ENCODE measurements at places on chromosomes 11 and 22. TPM values are rescaled to one million over a fixed set of nuclear protein-coding genes. Genes with fewer than 3 reads are reported as not detected.

The APOL4 gene
- 7.7 TPM for total RNA-seq

The YPEL1 gene
- total RNA-seq, result 104 TPM

The CARD10 gene
- 4.1 TPM for total RNA-seq

The JAML gene
- total RNA-seq, result 0.82 TPM

The PRRG4 gene
- total RNA-seq, result under 0.01 TPM

The TMA7B gene
- total RNA-seq, result not detected

The F2 gene
- total RNA-seq, result not detected

The PHOX2A gene
- total RNA-seq, result not detected

The HYLS1 gene
- 13.9 TPM for total RNA-seq

The CUL5 gene
- 117 TPM for total RNA-seq

The SPDYC gene
- not detected for total RNA-seq

The LRP4 gene
- 4.1 TPM for total RNA-seq

The NARS2 gene
- 39.5 TPM for total RNA-seq

The OR8U1 gene
- not detected for total RNA-seq

The OR8H1 gene
- not detected for total RNA-seq

The OR10W1 gene
- not detected for total RNA-seq

The OR8D1 gene
- not detected for total RNA-seq

The IRAG1 gene
- 1.6 TPM for total RNA-seq
